ENCODE measurements at places on chromosomes 16 and 17.

DNA sequence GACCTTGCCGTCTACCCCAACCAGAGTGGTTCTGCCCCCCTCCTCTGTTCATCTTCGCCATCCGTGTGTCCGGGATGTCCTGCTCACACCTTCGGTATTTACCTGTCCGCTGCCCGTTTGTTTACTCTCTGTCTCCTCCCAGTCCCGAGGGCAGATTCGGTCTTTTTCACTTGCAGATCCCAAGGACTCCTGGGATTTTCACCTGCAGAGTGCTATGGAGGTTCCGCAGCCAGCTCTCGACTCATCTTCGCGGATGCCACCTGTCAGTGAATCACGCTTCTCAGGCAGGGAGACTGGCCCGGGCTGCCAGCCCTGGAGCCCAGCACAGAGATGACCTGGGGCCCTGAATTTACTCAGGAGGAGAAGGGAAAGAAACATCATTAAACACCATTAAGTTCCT lies 8.1 kb downstream of the CRISPLD2 start:
- DNase-seq, result no peak

DNA sequence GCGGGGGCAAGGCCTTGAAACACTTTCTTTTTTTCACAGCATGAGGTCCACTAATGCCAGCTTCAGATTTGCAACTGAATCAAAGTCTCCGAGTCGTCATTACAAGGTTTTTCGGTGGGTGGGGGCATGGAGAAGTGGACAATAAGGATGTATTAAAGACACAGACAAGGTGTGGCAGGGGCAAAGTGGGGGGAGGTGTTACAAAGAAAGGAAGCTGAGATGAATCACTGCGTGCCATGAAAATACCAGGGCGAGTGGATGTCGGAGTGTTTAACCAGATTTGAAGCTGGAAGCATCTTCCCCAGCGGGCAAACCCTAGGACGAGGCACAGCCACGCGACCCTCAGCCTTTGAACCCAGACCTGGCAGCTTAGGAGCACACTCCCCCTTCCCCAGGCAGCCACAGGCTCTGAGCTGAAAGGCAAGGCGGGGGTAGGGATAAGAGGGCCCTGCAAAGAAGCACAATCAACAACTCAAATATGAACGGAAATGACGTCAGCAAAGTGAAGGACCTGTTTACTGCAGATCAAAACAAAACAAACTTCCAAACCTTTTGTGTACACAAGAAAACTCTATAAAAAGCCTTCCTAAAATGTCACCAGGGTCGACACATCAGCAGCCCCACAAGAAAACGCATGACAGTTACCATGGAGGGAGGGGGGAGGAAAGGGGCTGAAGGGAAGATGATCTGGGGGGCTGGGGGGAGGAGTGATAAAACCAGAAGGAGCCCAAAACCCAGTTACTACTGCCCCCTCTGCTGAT lies 5.6 kb upstream of the ZFHX3 start:
- DNase-seq, result no peak

- no peak for DNase-seq
These were observed 79.1 kb downstream of the NXN start for GRCh38 chr17:900336-900934.

DNA sequence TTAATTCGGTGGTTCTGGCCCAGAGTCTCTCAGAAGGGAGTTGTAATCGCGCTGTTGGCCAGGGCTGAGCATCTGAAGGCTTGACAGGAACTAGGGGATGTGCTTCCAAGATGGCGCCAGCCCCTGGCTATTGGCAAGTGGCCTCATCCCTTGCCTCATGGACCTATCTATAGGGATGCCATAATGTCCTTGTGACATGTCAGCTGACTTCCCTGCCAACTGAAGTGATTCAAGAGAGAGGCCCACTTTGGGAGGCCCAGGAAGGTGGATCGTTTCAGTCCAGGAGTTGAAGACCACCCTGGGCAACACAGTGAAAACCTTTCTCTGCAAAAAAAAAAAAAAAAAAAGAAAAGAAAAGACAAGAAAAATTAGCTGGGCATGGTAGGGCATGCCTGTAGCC lies 15.0 kb upstream of the C16orf87 start:
- no peak for DNase-seq

DNA sequence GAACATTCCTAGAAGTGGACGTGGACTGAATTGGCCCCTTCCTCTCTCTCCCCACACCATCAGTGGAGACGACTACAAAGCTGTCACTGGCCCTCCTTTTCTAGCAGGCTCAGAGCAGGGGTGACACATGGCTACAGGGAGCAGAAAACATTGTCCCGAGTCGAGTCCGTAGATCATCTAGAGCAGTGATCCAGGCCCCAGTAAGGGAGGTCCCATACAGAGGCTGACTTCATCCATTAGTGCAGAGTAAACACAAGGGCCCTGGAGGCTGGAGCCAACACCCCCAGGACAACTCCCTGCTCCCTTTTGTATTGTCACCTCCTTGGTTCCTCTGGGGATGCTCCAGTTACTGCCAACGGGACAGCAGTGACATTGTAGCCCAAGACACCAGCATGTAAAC lies 130.7 kb downstream of the CMIP start:
- no peak for DNase-seq

DNA sequence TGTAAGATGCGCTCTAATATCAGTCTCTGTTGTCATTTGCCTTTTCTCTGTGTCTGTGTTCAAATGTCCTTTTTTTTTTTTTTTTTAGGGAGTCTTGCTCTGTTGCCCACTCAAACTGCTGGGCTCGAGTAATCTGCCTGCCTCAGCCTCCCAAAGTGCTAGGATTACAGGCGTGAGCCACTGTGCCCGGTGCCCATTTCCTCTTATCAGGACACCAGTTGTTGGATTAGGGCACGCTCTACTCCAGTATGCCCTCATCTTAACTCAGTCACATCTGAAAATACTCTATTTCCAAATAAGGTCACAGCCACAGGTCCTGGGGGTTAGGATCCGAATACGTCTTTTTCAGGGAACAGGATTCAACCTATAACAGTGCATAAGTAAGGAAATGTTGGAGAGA lies 1.9 kb upstream of the TRIM47 start:
- DNase-seq, result no peak

- no peak for DNase-seq
These were observed 1.0 kb downstream of the AMZ2 start for GRCh38 chr17:68248891-68249290.

DNA sequence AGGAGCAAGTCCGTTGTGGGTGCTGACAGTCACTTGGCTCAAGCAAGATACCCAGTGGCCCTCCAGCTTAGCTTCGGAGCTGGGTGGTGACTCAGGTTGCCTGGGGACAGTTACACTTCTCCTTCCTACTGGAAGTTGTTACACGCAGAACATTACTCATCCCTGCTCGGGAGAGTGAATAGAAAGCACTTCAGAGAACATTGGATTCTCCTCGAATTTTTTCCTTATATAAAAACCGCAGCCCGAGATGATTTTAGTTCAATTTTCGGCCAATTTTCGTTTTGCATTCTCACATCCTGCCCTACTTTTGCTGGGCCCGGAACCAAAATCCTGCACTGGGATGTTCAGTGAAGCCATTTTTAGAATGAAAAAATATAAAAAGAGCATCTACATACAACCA lies 99.7 kb downstream of the ELAC2 start:
- no peak for DNase-seq

DNA sequence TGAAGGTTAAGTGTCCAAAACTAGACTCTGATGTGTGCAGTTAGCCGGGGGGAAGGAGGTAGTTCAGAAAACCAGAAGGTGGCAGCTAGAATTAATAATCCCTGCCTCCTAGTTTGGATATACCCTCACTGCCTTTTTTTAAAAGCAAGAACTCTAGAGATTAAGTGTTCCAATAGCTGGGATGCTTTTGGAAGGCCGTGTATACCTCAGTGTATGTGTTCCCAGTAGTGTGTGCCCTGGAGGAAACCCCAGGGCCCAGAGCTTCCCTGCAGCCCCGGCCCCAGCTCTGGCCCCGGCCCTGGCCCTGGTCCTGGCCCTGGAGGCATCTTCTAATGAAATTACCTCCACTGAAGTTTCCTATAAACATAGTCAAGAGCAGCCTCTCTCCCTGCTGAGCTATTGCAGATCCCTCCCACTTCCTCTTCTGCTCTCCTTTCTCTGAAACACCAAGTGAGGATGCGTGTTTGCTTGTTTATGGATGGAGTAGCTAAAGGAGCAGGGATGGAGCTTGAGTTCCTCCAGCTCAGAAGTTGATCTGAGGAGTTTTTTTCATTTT lies 130.7 kb downstream of the PRKCA start:
- no peak for DNase-seq

DNA sequence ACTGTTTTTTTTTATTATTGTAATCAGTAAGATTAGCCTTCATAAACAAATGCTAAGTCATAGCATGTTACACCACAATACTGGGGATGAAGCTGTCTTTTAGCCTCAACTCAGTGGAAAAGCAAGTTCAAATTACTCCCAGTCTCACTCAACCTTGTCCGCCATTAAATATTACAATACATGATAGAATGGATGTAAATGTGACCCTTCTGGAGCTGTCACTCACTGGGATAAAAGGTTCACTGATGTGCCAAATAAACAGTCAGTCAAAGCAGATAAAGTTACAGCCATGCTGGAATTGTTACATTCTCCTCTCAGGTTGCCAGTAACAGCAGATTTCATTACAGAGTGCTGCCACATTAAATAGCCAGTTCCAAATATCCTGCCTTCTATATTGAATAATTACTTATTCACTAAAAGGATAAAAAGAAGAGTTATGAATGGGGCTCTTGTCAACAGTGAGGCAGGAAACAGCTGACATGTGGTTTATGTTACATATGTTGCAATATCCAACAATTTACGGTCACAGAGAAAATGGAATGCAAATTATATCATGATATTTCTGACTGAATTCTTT lies 53.4 kb downstream of the BRIP1 start:
- DNase-seq, result no peak

GRCh38 chr17:82664701-82665182 lies 16.5 kb upstream of the WDR45B start:
- no peak for DNase-seq

GRCh38 chr16:75288596-75289120 lies 37.2 kb upstream of the BCAR1 start:
- DNase-seq, result no peak

- no peak for DNase-seq
These were observed 53.9 kb downstream of the GNAO1 start for GRCh38 chr16:56245197-56245596.

GRCh38 chr17:13152501-13152900 lies 134.7 kb upstream of the ELAC2 start:
- no peak for DNase-seq

DNA sequence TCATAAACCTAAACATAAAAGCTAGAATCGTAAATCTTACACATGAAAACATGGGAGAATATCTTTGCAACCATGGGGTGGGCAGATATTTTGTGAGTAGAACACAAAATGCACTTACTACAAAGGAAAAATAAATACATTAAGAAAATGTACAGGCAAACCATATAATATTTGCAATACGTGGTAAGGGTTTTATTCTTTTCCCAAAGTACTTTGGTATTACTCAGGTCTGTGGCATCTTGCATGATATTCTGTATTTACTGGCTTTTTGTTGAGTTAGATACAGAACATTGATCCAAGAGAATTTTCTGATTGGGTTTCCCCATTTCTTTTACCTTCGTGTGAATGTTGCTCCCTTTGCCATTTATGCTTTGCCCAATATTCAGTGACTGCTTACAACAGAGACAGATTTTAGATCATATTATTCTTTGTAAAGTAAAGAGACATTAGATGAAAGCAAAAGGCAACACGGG lies 33.0 kb upstream of the ARHGAP17 start:
- no peak for DNase-seq

- DNase-seq, result peak; percentile 63
These were observed 1.3 kb downstream of the RILP start for GRCh38 chr17:1648173-1648962.

DNA sequence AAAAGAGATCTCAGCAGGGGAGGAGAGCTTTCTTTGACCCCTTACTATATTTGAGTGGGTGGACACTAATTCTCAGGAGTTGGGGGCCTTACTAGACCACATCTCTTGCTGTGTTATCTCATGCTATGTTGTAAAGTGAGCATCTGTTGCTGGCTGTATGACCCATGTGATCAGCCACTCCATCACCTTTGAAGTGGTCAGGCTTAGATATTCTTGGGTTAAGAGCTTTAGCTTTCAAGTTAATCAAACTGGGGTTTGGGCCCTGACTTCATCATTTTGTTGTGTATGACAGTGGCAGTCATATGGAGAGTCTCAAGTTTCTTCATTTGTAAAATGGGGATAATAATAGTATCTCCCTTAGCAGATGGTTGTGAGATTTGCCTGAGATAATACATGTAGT lies 201.1 kb downstream of the FTO start:
- no peak for DNase-seq

GRCh38 chr17:41762841-41763240 lies 23.7 kb downstream of the JUP start:
- no peak for DNase-seq

GRCh38 chr16:87970186-87970585 lies 19.0 kb downstream of the BANP start:
- DNase-seq, result no peak

DNA sequence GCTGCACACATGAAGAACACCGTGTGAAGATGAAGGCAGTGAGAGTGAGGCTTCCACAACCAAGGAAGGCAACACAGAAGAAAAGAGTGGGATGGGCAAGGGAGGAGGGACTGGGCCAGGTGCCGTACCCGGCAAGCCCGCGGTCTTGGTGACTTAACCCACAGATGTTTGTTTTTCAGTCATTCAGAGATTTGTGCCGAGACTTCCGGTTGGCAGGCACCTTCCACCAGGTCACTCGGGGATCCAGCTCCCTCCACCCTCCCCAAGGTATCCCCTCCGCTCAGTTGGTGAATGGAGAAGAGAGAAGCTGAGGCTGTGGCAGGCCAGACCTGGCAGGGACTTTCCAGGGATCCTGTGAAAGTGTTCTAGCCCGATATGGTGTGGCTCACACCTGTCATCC lies 4.9 kb upstream of the KREMEN2 start:
- no peak for DNase-seq

GRCh38 chr16:181565-182021 lies 1.3 kb downstream of the HBQ1 start:
- DNase-seq, result no peak

DNA sequence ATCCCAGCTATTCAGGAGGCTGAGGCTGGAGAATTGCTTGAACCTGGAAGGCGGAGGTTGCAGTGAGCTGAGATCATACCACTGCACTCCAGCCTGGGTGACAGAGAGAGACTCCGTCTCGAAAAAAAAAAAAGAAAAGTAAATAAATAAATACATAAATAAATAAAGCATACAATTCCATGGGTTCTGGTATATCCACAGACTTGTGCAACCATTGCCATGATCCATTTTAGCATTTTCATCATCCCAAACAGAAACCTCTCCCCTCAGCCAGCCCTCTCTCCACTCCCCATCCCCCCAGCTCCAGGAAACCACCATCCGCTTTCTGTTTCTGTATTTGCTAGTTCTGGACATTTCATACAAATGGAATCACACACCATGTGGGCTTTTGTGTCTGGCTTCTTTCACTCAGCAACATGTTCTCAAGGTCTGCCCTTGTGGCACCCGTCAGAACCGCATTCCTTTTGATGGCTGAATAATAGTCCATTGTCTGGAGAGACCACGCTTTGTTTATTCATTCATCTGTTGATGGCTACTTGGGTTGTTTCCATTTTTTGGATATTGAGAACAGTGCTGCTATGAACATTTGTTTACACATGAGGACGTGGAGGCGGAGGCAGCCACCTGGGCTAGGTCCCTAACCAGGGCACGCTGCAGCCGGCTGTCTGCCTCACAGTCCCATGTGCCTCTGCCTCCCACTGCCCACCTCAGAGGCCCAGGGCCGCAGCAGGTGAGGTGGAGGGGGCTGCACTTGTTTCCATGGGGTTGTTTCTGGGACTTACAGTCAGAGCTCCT lies 76.2 kb downstream of the NT5M start:
- DNase-seq, result no peak

All from HuH-7.5 (cell line).